ENCODE measurements at places on chromosomes 12 and 14.

DNA sequence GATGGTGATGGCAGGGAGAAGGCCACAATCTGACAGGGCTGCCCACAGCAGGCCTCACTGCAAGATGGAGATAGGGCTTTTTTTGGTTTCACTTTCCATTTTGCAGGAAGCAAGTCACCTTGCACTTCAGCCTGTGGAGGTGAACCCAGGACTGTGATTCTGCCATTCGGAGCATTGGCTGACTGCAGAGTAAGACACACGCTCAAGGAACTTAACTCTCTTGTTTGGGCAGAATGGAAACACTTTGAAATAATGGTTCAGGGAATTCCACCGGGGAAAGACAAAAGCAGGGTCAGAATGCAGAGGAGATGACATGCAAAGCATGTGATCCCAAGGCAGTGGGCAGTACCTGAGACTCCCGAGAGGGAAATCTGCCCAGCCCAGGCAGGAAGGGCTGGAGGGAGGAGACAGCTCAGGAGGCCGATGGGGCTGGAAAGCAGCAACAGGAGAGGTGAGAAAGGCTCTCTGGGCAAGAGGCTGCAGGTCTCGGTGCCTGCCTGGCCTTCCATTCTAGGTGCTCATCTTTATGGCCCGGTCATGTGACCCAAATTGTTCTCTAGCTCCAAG, 58.7 kb upstream of the PRMT8 start:
- no peak for DNase-seq

DNA sequence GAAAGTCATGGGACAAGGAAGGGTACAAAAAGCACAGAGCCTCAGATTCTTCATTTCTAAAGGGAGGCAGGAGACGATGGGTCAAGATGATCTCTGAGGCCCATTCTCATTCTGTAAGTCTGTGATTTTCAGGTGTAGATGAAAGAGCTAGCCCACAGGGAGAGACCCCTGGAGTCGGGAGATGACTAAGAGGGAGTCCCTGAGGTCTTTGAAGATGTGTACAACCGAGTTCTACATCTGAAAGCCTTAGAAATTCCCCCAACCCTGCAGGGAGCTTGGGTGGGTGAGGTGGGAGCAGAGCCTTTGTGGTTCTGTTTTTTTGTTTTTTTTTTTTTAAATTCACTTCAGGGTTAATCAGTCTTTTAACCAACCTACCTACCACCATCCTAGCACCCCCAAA, 3.1 kb downstream of the WNT10B start:
- no peak for DNase-seq

DNA sequence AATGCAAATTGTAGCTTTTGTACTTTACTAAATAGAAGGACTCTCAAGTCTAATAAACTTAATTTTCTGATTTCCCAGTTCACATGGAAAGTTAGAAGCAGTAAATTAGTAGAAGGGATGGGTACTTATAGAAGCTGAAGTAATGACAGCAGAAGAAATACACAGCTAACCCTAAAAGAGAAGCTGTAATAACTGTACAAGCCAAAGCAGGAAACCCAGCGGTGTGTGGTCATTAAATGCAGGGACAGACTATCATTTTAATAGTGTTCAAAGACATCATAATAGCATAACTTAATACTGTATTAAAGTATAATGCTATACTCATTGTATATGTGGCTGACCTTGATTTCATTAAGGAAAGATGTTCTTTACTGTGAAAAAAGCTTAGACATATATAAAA, 74.9 kb downstream of the PCNX1 start:
- no peak for DNase-seq

- no peak for DNase-seq
These were observed 19.4 kb upstream of the SNX6 start for GRCh38 chr14:34649344-34649743.

- DNase-seq: no peak
These were observed 191.2 kb upstream of the PLXNC1 start for GRCh38 chr12:93957168-93957567.

GRCh38 chr12:119594399-119594730, 791 bp downstream of the TMEM233 start:
- DNase-seq: no peak

- DNase-seq: no peak
These were observed 6.1 kb downstream of the TCP11L2 start for GRCh38 chr12:106308611-106309010.

DNA sequence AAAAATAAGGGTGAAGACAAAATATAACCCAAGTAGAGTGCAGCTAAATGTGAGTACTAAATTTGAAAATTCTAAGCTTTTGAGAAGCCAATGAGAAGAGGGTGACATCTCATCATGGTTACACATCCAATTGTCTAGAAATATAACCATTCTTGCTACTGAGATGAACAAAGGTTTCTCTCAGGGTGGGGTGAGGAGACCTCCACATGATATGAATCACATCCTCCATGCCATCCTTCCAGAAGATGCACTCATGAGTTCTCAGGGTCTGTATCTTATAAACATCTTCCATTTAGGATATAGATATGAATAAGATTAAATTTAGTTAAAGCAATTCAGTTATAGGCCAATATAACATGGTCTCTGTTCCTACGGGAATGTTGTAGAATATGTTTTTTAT, 38.9 kb upstream of the E2F7 start:
- no peak for DNase-seq

DNA sequence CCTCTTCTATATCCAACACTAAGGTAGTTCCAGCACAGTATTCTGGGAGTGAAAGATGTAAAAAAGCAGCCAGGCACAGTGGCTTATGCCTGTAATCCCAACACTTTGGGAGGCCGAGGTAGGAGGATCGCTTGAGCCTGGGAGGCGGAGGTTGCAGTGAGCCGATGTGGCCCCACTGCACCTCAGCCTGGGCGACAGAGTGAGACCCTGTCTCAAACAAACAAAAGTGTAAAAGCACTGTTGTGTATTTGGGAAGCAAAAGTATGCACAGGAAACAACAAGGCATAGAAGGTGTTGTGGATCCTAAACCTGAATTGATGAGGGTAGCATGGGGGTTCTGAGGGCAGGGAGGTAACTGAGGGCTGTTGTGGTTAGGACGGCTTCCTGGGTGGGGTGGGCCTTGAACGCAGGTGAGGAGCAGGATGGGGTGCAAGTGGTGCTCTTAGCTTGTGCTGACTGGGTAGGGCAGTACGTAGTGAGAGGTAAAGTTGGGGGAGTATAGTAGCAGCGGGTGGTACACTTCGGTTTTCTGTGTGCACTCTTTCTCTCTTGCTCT, 64.2 kb downstream of the RASSF3 start:
- no peak for DNase-seq

DNA sequence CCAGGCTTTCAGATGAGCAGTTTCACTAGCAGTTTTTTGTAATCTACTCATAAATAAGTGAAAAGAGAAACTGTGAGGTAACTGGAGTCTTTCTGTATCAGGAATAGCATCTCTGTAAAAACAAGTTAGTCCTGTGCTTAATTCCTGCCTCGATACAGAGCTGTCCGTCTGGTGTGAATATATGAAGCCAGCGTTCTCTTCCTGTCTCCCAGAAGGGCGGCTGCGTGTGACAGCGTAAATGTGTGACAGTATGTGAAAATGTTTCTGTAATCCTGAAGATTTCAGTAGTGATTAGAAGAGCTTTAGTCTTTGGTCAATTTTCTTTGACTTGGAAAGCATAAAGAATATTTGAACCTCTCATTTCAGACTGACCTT, 150.3 kb downstream of the FBXL14 start:
- no peak for DNase-seq

GRCh38 chr14:73865534-73866113, 14.0 kb downstream of the PTGR2 start:
- DNase-seq: no peak

DNA sequence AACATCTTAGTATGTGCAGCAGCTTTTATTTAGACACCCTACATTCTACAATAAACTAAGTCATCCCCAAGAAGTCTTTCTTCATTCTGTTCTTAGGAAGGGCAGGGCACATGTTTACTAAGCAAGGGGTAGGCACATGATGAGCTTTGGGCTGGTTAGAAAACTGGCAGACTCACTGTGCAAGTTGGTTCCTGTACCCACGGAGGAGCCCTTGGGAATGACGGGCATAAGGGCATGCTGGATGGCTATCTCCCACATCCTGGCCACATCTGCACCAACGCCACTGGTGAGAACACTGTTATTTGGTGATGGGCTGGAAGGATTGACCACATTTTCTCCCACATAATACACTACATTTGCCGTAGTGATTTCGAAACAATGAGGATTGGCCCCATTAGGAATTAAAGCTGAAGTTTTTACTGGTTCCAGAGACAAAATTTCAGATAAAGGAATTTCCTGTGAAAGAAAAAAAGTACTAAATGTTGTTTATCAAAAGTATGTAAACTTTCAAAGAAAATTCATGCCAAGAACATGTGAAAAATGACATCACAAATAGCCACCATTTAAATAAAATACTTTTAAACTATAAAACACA, 297.0 kb downstream of the PRKD1 start:
- no peak for DNase-seq

DNA sequence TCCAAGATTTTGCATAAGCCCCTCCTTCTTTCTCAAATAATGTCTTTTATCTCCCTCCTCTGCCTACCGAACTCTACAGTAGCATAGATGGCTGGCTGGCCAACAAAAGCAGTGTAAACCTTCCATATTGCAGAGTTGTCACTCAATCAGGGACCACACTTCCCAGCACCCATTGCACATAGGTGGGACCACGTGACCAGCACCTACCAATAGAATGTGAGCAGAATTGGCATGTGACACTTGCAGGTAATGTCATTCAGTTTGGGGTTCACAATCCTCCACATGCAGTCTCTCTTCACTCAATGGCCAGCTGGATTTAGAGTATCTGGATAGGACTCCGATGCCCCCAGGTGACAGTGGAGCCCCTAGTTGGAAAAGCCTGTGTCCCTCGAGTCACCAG, 190.3 kb upstream of the CRY1 start:
- no peak for DNase-seq

DNA sequence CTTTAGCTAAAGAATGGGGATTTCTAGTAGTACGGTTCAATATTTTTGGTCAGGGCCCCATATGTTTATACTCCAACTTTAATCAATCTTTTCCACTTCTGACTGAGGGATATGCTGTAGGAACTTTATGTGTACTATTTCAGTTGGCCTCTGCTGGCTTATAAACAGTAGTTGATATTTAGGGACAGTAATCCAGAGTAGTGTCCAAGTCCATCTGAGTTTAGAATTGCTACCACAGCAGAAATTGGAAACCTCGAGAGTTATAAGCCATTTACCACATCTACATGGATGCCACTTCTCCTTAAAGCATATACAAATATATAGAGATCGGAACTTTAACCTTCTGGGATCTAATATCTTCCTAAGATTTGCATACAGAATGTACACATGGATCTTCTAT, 11.6 kb downstream of the LPCAT3 start:
- DNase-seq: no peak

GRCh38 chr14:37150414-37150813, 22.0 kb downstream of the SLC25A21 start:
- DNase-seq: no peak

DNA sequence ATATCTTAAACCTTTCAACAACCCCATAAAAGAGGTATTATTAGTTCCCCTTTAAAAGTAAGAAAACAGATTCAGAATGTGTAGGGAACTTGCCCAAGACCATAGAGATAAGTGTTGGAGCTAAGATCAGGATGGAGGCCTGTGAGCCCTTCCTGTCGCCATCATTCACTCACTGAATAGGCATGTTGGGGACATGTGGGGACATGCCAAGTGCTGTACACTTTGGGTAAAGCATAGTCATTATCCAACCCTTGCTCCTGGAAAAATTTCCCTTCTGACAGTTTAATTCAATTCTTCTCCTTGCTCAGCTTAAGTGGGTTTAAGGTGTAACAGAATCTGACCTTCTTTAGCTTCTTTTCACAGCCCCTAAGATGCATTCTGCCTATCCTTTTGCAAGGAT, 28.0 kb upstream of the C12orf42 start:
- no peak for DNase-seq

- no peak for DNase-seq
These were observed 9.4 kb upstream of the PRKAG1 start for GRCh38 chr12:49027846-49028555.

DNA sequence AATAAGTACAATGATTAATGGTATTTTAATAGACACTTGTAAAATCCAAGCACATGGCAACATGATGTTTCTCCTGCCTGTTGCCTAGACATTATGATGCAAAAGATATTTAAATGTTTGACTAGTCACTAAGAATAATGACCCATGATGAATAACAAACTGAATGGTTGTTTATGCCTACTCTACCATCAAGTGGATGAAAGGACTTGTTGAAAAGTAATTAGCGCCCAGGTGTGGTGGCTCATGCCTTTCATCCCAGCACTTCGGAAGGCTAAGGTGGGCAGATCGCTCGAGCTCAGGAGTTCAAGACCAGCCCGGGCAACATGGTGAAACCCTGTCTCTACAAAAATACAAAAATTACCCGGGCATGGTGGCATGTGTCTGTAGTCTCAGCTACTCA, 30.7 kb downstream of the KIF21A start:
- DNase-seq: no peak

- DNase-seq: no peak
These were observed 15.4 kb downstream of the CHGA start for GRCh38 chr14:92938235-92938875.

- DNase-seq: no peak
These were observed 66.1 kb downstream of the ANO6 start for GRCh38 chr12:45281994-45282393.

- DNase-seq: no peak
These were observed 613.0 kb downstream of the RPS29 start for GRCh38 chr14:48973151-48973550.

DNA sequence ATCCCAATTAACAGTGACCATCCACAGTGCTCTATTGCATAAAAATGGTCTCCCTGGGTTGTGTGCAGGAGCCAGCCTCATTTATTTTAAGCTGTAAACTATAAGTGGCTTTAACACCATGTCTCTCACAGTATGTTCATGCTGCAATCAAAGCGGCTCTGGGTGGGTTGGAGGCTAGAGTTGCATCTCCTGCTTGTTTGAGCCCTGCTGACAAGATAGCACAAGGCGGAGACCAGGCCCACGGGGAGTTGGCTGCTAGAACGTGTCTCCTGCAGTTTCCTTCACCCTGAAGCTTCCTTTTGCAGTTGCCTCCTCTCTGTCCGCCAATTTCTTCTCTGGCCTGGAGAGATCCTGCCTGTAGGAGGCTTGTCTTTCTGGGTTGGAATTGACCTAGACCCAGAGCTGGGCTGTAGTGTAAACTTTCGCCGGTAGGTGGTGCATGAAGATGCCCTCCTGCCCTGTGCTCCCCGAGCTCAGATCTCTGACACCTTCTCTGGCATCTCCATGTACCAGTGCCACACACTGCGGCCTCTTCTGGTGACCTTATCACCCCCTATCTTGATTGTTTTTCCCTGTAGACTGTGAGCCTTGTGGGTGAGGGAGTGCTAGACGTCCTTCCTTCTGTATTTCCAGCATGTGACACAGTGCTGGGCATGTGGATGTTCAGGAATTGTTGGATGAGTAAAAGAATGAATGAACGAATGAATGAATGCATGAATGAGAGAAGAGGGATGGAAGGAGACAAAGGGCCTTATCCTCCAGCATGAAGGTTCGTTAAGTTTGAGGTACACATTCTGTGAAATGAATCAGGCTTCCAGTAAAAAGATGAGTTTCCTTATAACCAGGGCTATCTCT, 10.4 kb downstream of the OTUB2 start:
- peak; percentile 87 for DNase-seq

All from activated CD4-positive, alpha-beta T cell treated with anti-CD3 and anti-CD28 coated beads, Interleukin-2, amount 50 U/mL, for 48 hours (primary cell).